Effector memory CD4-positive, alpha-beta T cell (primary cell): ENCODE measurements at places on chromosomes 1 and 21.

GRCh38 chr1:33985656-33986055, 121.8 kb downstream of the HMGB4 start:
- no peak for DNase-seq

DNA sequence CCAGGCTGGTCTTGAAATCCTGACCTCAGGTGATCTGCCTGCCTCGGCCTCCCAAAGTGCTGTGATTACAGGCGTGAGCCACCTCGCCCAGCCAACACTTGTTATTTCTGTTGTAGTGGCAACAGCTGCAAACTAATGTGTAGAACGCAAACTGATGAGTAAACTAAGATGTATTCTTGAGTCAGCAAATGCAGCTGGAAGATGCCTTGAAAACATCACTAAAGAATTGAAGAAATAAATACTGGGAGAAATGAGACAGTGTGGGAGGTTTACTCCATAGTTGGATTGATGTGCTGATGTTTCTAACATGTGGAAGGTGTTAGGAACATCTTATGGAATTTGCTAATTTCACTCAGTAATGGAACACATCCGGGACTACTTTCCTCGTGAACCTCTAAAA, 61.3 kb upstream of the KCNE2 start:
- no peak for DNase-seq

DNA sequence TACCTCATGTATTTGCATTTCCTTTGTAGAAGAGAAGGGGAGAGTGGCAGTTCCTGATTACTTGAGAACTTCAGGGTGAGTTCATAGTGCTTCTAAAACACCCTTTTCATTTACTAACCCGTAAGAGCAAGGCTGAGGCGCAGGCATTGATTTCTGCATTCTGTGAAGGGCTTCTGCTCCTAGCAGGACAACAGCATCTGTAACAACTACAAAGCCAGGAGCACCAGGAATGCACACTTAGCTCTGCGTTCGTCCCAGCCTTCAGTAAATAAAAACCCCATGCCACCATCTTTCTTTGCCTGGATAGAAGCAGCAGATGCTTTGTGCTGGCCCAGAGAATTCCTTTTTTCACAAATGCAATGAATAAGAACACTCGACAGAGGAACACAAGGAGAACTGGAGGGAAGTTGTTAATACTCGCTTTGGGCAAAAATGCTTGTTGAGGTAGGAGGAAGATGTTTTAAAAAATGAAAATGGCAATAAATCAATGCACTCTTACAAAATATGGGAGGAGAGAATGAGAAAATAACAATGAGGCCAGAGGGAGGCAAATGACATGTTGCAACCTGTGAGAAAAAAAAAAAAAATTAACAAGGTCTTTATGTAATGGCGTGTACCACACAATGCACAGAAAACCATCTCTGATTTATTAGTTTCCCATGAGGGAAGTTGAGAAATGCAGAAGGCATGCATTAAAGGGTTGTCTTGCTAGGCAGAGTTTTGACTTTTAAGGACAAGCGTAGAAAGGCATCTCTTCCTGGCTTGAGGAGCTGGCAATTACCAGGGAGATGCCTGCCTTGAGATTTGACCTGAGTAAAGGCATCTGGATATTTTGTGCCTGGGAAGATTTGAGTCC, 418.8 kb downstream of the DISC1 start:
- DNase-seq = no peak

- no peak for DNase-seq
These were observed 151.5 kb downstream of the SMYD3 start for GRCh38 chr1:246355411-246356230.

DNA sequence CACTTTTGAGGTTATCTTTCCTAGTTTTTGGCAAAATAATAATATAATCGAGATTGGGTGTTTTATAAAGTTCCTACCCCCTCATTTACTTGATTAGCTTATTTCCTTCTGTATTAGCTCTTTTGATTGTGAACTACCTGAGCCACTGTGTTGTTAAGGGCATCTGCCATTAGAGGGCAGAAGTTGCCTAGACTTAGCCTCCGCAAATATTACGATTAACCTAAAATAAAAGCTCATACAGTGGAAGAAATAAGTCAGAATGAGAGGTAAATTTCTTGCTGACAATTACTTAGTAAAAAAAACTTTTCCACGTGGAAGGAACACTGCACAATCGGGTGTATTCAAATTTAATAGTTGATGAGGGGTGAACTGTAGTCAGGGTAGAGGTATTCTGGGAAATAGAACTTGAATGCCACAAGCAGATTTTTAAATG, 2.3 kb downstream of the H3-3A start:
- no peak for DNase-seq

GRCh38 chr1:53902235-53903138, 8.5 kb downstream of the DIO1 start:
- DNase-seq = no peak

DNA sequence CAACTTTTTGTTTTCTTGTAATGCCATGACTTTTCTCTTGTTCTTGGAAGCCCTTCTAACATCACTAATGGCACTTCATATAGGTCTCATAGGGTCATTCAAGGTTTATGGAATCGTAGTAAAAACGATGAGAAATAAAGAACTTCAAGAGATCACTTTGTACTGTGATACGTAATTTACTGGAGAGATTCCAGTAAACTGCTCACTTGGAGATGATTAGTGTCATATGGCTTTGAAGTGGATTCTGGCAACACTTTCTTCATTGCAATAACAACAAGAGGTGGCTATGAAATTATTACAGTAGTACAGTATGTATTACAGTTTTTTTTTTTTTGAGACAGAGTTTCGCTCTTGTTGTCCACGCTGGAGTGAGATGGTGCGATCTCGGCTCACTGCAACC, 103.4 kb downstream of the RUSC1 start:
- DNase-seq = no peak
